Neural progenitor cell (in vitro differentiated cells): ENCODE measurements at places on chromosomes 5 and 9. TPM values are rescaled to one million over a fixed set of nuclear protein-coding genes. Genes with fewer than 3 reads are reported as not detected.

- DNase-seq, result no peak
Measured at GRCh38 chr9:77616191-77616590, 31.9 kb downstream of the GNA14 start.

DNA sequence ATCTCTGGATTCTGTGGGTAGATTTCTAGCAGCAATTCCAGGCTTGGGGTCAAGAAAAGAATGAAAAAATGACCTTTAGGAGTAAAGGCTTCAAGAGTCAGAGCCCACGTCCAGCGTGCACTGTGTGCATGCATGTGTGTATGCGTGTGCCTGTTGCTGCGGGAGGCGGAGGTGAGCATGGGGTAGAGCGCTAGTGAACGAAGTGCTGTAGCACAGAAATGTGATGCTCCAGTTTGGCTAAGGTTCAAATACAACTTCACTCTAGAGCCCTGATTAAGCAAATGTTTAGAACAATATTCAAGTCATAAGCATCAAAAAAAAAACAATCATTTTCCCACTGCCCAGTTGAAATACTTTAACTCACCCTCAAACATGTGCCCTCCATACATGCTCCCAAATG lies 403.9 kb downstream of the ZNF608 start:
- no peak for DNase-seq

CCDC152 gene
- total RNA-seq, result 11.8 and 23.9 TPM in 2 replicates

GRCh38 chr5:98865690-98866089 lies 63.1 kb downstream of the CHD1 start:
- no peak for DNase-seq

CKMT2 gene
- not detected in 2 replicates for total RNA-seq

DNA sequence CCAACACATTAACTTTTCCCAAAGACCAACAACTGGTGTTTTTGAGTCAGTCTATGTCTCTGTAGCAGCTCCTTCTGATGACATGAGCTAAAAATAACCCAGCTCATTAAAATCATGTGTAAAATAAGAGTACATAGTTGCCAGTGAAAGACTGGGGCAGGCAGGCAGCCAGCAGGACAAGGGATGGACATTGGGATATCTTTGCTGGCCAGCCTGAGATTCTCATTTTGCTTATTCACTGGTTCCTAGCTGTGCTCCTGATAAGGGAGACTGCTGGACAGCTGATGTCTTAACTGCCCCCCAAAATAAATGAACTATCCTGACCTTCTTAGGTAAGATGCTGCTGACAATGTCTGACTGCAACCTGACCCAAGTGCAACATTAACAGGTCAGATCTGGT lies 33.9 kb downstream of the EPB41L4B start:
- DNase-seq, result no peak

GRCh38 chr5:134561871-134562296 lies 36.4 kb downstream of the JADE2 start:
- peak; percentile 69 for DNase-seq

SHISAL2B gene
- total RNA-seq, result 10.4 and 17.8 TPM in 2 replicates

GRCh38 chr9:90921104-90921503 lies 119.5 kb downstream of the SYK start:
- no peak for DNase-seq

DNA sequence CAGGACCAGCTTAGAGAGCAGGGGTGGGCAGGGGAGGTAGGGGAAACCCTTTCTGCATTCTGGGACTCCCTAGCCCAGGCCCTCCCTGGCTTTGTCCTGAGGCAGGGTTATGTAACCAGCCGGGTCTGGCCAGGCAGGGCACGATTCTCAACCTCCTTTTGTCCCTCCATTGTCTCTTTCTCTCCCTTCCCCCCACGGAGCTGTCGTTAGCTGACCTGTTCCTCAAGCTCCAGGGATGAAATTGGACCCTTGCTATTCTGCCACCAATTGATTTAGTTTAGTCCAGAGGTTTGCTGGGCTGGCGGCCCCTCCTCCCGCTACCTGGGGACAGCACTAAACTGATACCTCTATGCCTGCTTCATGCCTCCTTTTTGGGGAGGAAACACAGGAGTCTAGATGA lies 9.4 kb upstream of the NDST1 start:
- DNase-seq, result peak; percentile 92
